ENCODE measurements at places on chromosomes 2 and 18. TPM values are rescaled to one million over a fixed set of nuclear protein-coding genes. Genes with fewer than 3 reads are reported as not detected.

DNA sequence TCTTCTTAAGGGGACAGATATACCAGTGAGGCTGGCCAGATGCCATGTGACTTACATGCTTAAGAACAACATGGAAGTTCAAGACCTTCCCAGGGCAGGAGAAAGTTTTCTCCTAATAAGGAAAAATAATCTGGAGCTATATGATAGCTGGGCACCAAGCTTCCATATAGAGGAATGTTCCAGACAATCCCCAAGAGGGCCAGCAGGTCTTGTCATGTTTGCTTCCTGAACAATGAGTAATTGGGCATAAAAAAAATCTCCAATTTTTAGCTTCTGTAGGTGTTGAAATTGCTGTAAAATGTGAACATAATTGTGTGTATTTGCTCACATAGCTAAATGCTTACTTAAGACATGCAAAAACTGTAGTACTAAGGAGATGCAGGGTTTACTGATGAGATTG is 809.5 kb upstream of the PIK3C3 start:
- DNase-seq: no peak

The REG3G gene
- total RNA-seq: 0.86 TPM

DNA sequence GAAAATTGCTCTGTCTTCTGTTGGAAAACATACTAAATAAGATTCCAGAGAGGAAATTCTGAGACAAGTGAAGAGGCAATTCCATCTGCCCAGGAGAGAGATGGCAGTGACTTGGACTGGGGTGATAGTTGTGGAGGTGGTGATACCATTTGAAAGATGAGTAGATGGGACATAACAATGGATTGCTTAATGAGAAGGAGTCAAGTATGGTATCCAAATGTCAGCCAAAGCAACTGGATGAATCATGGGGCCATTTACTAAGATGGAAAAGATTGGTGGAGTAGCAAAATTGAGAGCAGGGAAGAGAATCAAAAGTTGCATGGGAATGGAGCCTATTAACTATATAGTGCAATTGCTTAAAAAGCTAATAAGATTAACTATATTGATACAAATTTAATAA is 222.1 kb downstream of the ETAA1 start:
- no peak for DNase-seq

- no peak for DNase-seq
Measured at GRCh38 chr18:709771-710170, 2.7 kb downstream of the ENOSF1 start.

The DSG1 gene
- not detected for total RNA-seq

DNA sequence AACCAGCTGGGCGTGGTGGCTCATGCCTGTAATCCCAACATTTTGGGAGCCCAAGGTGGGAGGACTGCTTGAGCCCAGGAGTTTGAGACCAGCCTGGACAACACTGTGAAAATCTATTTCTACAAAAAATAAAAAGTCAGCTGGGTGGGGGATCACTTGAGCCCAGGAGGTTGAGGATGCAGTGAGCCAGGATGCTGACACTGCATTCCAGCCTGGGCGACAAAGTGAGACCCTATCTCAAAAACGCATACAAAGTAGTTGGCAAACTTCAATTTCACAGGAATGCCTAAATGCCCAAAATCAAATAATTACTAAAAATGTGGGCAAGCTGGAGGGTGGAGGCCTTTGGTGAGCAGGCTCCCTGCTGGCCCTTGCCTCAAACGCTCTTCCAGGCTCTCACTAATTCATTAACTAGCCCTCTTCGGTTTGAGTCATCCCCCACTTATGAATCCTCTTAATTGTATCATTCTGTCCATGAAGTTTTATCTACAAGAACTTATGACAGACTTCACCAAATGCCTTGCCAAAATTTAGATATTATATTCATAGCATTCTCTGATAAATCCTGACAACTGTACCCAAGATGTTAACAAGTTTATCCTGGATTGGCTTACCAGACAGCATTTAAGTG is 68.7 kb upstream of the ZFP36L2 start:
- no peak for DNase-seq

DNA sequence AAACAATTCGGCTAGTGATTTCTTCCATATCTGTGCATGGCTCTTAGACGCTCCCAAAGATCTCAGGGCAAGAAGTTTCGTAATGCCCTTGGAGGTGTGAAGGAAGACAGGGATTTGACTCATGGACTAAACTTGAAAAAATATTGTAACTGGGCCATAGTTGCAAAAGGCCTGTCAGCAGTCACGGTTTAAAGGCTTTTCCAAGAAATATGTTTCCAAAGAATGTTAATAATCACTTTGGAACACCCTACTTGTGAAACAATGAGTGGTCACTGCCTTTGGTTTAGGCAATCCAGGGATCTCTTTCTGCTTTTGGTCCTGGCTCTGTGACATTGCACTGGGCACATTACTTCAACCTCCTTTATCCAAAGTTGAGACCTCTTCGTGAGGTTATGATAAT is 102.5 kb upstream of the RASGRP3 start:
- DNase-seq: no peak

The TP53I3 gene
- 20.1 TPM for total RNA-seq

The L3MBTL4 gene
- not detected for total RNA-seq

The TCF23 gene
- not detected for total RNA-seq

DNA sequence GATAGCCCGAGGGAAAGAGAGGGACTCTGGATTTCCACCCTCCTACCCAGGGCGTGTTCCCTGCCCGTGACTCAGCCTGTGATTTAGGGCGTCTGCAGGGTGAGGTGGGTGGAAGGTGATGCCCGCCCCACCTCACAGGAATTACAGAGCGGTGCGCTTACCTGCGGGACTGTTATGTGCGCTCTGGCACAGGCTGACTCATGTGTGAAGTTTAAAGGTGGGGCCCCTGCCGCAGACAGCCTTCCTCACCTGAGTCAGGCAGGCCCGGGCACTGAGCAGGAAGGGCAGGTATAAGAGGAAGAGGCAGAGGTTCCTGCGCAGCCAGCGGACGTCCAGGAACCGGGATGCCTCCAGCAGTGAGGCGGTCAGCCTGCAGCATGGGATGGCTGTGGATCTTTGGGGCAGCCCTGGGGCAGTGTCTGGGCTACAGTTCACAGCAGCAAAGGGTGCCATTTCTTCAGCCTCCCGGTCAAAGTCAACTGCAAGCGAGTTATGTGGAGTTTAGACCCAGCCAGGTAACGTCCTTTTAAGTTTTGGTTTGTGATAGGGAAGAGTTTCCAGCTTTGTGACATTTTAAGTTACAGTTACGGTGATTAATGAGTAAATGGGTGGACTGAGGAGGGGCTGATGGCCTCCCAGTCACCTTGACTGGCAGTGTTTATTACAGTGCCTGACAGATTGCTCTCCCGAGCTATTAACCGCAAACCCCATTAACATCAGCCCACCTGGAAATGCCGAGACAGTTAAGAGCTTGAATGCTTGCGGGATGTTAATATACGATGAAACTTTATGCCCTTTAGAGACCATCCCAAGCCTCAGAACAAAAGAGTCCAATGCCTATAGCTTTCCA is 141.6 kb upstream of the TTC39C start:
- peak; percentile 85 for DNase-seq

DNA sequence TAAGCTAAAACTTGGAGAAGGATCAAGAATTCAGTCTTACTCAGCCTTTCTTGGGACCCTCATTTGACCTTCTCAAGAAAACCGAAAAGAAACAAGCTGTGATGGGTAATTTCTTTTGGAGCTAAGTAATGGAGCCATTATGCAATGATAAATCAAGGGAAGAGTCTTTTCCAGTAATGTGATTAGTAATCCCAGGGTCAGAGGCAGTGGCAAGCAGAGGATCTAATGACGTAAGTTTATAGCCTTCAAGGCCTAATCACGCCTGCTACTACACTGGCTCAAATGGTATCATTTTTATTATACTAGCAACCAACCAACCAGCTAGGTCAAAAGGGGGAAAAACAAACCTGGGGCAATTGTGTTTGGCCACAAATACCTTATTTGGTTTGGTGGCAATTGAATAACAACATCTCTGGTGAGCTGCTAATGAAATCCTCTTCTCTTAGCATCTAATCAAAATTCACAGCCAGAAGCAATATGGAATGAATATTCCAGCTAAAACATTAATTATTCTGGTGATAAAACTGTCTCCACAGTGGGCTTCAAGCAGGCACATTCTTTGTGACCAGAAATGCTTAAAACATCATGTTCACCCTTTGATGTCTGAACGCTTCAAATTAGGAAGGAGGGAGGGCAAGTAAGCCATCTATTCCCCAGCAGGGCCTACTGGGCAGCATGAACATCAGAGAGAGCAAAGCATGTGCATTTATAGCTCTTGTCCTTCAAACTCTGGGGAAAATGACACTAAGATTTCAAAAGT is 114.9 kb upstream of the SULT1C3 start:
- DNase-seq: no peak

The STPG4 gene
- 10.6 TPM for total RNA-seq

- DNase-seq: no peak
Measured at GRCh38 chr18:46161703-46162396, 57.7 kb downstream of the HAUS1 start.

- no peak for DNase-seq
Measured at GRCh38 chr18:9022397-9023155, 79.9 kb upstream of the NDUFV2 start.

DNA sequence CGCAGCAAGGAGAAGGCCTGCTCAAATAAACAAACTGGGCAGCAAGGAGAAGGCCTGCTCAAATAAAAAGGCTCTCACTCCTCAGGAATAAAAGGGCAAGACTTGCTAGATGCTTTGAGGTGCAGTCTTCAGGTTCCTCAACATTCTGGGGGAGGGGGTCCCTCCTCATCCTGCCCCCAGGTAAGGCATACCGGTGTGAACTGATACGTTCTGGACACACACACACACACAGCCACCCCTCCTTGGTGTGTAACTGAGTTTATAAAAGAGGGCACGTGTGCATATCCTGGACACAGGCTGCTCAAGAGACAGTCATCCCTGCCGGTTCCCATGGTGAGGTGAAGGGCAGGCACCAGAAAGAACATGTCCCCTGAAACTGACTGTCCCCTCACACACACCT is 4.5 kb downstream of the TEX261 start:
- no peak for DNase-seq

DNA sequence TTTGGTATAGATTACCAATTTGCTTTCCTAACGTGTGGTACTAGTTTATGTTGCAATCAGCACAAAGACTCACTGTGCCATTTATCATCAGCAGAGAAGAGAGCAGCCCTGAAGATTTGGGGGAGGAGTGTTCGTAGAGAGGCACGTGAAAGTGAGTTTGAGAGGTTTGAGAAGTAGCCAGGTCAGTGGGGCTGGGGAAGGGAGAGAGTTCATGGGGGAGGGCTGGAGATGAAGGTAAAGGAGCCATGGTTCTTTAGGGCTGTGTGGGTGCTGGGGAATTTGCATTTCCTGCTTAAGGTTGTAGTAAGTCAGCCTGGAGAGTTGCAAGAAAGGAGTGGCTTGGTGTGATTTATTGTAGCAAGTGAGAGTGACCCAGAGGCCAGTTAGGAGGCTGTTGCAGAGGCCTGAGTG is 172.1 kb downstream of the NEDD4L start:
- no peak for DNase-seq

DNA sequence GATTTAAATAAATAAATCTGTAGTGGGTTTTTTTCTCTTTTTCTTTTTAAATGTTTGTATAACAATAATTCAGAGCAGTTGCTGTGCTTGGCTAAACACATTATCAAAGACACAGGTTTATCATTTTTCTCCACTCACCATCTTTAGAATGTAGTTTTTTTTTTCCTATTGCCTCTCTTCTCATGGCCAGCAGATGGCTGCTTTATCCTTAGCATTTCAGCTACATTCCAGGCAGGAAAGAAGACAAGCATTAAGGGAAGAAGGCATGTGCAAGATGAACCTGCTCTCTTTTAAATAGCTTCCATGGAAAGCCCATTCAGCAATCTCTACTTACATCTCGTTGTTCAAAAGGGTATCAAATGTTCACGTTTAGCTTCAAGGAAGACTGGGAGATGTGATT is 42.6 kb downstream of the ARHGAP15 start:
- no peak for DNase-seq

Measured in HCT116 (cell line).